PC-9 (cell line): ENCODE measurements at places on chromosomes 5 and 9.

DNA sequence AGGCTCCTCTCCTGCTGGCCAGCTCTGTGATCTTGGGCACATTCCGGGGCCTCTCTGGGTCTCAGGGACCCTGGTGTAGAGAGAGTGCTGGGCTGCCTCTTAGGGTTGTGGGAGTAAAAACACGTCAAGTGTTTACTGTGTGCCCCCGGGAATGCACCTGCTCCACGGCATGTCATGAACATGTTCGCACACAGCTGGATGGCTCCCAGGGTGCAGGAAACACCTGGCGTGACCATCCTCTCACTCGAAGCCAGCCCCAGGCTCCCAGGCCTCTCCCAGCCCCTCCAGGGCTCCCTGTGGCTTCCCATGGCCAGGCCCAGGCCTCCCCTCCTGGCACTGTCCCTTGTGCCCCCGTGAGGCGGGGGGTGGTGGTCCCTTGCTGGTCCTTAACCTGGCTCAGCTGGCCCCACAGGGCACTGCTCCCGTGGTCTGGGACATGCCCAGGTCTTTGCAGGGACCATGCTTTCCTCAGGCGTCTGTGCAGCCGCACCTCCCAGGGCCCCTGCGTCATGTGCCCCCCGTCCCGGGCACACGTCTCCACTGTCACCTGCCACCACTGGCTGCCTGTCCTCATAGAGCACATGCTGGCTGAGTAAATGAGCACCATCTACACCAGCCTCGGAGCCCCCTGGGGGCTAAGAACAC lies 44.9 kb downstream of the SLC6A3 start:
- DNase-seq: no peak
- no peak overlapping the region for H3K27ac ChIP-seq
- peaks cover 99% of the 10 kb centered on the region for H3K27me3 ChIP-seq
- no peak overlapping the region for H3K4me3 ChIP-seq
- no peaks in the 10 kb centered on the region for H3K4me1 ChIP-seq

- H3K27ac ChIP-seq: peak overlapping the region; percentile 45; the same call in 1 of the 2 replicates
- H3K27me3 ChIP-seq: no peaks in the 10 kb centered on the region
- H3K36me3 ChIP-seq: peaks cover 44% of the 10 kb centered on the region
- H3K4me1 ChIP-seq: peaks cover 47% of the 10 kb centered on the region
- H3K4me3 ChIP-seq: peak overlapping the region; percentile 57; the same call in 1 of the 2 replicates
Measured at GRCh38 chr9:128689293-128689774, 312 bp downstream of the SET start.

- no peaks in the 10 kb centered on the region for H3K27me3 ChIP-seq
- no peak overlapping the region for H3K4me3 ChIP-seq
- DNase-seq: no peak
- peaks cover 21% of the 10 kb centered on the region for H3K4me1 ChIP-seq
Measured at GRCh38 chr5:173472784-173473278, 143.6 kb downstream of the BOD1 start.

GRCh38 chr9:108035487-108035886 lies 545.9 kb upstream of the KLF4 start:
- H3K4me3 ChIP-seq: no peak overlapping the region
- no peaks in the 10 kb centered on the region for H3K27me3 ChIP-seq
- DNase-seq: no peak
- H3K36me3 ChIP-seq: no peaks in the 10 kb centered on the region
- peaks cover 18% of the 10 kb centered on the region for H3K4me1 ChIP-seq

DNA sequence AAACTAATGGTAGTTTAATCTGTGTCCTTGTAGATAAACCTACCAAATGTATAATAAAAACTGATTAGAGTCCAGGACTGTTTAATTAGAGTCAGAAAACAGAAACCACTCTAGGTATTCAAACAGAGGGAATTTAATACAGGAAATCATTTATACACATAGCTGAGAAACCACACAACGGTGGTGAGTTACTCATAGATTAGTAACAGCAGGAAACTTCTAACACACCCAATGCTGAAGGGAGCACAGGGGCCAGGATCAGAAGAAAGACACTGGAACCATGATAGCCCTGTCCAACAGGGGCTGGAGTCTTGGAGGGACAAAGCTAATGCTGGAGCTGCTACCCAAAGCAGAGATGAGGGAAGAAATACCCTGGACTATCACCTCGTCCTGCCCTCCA lies 321.0 kb downstream of the ACTL7B start:
- H3K27me3 ChIP-seq: no peaks in the 10 kb centered on the region
- no peaks in the 10 kb centered on the region for H3K36me3 ChIP-seq
- peak overlapping the region; percentile 46 for H3K27ac ChIP-seq
- no peak overlapping the region for H3K4me3 ChIP-seq
- DNase-seq: no peak
- H3K4me1 ChIP-seq: peaks cover 19% of the 10 kb centered on the region
